ENCODE measurements at places on chromosomes 7 and 10.

GRCh38 chr7:142188846-142189245 is 69.0 kb downstream of the PRSS58 start:
- DNase-seq, result peak; percentile 45

DNA sequence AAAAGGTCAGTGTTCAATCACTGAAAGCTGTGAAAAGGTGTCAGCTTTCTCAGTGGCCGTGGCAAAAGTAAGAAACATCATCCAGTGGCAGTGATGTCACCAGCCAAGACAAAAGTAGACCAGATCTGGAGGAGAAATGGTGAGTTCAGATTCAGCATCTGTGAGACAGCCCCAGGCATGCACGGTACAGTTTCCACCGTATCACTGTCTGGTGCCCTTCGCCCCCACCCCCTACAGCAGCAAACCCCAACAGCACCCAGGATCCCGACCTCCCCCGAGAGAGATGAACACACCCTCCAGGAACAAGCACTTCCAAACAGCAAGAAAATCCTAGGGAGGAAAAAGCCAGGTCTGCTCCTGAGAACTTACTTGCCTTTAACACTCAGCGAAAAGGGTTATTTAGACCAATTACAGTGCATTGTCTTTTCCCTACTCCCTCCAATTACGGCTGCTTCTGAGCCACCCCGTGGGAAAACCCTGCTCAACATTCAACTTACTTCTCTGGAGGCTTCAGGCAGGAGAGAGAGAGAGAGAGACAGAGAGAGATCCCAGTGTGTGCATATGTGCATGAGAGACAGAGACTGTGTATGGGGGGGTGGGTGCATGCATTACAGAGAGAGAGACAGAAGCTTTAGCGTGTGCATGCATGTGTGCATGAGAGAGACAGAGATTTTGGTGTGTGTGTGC is 189.6 kb downstream of the GRID1 start:
- DNase-seq, result no peak

DNA sequence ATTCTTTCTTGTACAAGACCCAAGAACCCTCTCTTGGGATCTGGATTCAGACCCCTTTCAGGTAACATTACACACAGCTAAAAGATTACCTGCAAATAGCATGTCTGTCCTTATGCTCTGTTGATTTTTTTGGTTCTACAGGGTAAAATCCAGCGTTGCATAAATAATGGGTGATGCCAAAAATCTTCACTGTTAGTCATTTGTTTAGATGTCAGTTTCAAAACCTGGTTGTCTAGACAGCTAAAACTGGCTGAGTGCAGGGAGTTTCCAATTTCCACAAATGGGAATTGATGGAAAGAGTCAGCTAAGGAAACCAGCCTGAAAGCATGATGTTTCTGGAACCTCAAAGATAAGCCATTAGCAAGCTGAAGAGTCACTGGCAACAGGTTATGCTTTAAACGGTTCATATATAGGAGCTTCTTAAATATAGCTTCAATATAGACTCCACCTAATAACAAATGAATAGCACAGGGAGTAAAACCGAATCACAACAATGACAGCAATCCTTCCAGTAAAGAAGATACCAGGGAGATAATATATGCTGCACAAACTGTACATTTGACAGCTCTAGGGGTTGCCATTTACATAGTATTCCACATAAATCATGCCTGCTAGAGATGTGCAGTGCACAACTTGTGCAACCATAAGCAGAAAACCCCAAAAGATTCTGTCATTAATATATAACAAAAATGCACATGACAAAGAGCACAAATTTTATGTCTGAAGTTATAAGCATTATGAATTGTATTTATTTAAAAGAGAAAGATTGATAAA is 20.4 kb downstream of the CCDC71L start:
- DNase-seq, result no peak

DNA sequence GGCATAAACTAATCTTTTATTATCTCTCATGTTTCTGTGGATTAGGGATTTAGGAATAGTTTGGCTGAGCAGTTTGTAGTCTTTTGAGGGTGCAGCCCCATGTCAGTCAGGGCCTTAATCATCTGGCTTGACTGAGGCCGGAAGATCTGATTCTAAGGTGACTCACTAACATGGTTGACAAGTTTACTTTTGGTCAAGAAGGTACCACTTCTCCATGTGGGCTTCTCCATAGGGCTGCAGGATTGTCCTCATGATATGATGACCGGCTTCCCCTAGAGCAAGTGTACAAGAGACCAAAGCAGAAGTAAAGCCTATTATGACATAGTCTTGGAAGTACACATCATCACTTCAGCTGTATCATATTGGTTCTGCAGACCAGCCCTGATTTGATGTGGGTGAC is 45.9 kb upstream of the OIT3 start:
- no peak for DNase-seq

DNA sequence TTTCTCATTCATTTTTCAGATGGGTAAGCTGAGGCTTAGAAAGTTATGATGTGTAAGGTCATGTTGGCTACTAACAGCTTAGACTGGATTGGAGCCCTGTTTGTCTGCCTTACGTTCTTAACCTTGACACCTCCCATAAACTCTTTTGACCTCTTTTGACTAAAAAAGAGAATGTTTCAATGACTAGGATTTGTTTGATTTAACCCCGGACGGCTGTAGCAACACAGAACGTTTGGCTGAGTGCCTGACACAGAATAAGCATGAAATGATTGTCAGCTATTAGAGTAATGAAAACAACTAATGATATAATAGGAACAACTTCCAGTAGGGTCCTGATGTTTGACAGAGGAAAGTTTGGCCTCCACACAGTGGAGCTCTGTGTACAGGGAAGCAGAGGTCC is 83.3 kb upstream of the PDZD8 start:
- no peak for DNase-seq

GRCh38 chr10:62689712-62690111 is 114.8 kb upstream of the ADO start:
- DNase-seq, result no peak

GRCh38 chr10:5284311-5285057 is 80.3 kb upstream of the UCN3 start:
- no peak for DNase-seq

DNA sequence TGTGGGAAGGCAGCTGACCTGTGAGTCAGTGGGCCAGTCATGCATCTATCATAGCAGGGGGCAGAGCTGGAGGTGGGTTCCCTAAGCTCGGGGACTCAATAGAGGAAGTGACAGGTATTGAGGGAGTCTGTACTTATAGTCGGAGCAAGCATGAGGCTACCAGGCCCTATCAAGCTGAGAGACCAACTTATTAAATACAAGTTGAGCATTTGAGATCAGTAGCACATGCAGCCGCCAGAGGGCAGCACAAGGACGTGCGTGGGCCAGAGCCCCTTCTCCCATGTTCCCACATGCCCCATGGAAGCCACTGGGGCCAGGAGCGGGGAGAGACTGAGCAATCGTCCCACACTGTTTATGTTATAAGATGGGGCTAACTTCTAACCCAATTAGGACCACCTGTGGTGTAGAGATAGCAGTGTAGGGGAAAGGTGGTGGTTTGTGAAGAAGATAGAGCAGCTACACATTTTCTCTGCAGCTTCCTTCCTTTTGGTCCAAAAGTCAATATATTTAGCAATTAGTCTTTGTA is 13.0 kb upstream of the STK31 start:
- peak; percentile 80 for DNase-seq

DNA sequence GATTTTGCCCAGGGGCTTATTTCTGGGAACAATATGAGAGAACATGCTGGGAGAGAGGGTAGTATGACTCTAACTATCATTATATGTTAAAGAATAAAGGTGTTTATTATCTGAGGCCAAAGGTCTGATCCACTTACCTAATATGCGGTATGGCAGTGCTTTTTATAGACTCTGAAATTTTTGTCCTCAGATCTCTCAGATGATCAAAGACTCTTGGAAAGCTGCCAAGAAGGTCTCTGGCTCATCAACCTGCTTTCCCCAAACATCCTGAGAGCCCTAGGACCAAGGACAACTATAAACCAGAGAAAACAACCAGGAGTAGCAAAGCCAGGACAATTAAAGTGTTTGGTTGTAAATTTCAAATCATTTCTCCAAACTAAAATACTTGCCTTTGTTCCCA is 255.7 kb upstream of the LRRN3 start:
- DNase-seq, result no peak

DNA sequence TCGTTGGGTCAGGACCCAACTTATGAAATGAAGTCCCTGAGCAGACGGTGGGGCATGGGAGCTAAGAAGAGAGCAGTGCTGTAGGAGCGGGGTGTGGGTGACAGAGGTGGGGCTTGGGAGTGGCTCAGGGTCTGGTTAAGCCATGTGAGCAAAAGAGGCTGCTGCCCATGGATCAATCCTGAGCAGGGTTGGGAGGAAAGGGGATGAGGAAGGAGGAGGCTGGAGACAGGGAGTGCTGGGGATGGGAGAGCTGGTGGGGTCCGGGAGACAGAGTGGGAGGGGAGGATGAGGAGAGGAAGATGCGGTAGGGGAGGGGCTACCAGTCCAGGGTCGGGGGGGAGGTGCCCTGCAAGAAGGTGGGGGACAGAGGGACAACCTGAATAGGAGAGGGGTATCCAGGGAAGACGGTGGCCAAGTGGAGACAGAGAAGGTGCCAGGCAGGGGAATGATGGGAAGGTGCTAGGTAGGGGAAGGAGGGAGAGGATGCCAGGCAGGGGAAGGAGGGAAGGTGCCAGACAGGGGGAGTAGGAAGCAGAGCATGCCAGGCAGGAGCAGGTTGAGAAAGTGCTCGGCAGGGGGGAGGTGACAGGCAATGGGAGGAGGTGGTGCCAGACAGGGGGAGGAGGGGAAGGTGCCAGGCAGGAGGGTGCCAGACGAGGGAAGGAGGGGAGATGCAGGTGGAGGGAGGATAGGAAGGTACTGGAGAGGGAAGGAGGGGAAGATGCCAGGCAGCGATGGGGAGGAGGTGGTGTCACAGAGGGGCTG is 27.5 kb upstream of the SMARCD3 start:
- peak; percentile 14 for DNase-seq

GRCh38 chr7:108442039-108442568 is 14.1 kb downstream of the NRCAM start:
- DNase-seq, result no peak

GRCh38 chr7:121057878-121058277 is 69.4 kb downstream of the CPED1 start:
- no peak for DNase-seq

GRCh38 chr7:29494350-29494749 is 69.3 kb upstream of the PRR15 start:
- no peak for DNase-seq

DNA sequence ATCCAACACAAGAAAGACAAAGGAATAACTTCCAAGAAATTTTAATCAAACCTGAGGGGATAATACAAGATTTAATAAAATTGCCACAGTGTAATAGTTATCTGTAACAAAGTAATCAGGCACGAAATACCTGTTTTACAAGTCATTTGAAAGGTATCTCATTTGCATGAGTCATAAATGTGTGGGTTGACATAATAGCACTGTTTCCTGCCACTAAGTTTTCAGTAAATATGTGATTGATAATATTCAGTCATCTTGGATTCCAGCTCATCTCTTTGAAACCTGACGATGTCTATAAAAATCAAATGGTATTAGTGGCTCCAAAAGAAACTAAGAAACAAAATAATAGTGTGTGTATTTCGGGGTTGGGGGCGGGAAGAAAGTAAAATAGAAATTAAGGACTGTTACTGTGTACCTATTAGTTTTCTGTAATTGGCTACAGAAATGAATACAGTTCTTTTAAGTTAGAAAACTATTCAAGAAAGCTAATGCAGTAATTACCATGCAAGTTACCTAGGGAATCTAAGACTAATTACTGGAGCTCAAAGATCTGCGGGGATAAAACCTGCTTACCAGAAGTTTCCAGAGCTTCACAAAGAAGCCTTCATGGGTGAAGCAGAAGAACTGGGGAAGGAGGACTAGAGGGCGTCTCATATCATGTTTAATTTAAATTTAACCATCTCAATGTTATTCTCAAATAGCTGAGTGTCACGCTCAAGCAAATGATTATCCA is 100.7 kb downstream of the ST8SIA6 start:
- DNase-seq, result peak; percentile 14

DNA sequence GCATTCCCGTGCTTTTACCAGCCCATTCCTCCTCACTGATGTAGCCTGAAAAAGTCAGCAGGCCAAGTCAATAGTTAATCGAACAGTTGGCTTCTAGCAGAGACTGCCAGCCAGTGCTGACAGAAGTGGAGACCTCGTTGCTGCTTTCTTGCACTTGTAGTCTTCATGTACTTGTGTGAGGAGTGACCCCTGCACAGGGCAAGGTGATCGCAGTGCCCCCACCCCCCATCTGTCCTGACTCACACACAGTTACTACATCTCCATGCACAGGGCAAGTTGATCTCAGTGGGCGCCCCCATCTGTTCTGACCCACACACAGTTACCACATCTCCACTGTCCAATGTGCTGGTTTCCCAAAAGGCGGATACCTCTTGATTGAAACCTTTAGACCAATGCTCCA is 34.2 kb downstream of the C10orf71 start:
- no peak for DNase-seq

GRCh38 chr10:49593998-49594397 is 16.1 kb upstream of the SLC18A3 start:
- no peak for DNase-seq

- no peak for DNase-seq
Measured at GRCh38 chr10:86708068-86708782, 39.9 kb downstream of the LDB3 start.

GRCh38 chr7:151440799-151441445 is 981 bp upstream of the CRYGN start:
- DNase-seq, result no peak

- DNase-seq, result no peak
Measured at GRCh38 chr10:34219753-34220548, 595.1 kb downstream of the PARD3 start.

GRCh38 chr7:114087653-114088469 is 169.1 kb upstream of the PPP1R3A start:
- no peak for DNase-seq

GRCh38 chr7:135831455-135832195 is 83.0 kb upstream of the FAM180A start:
- DNase-seq, result no peak

DNA sequence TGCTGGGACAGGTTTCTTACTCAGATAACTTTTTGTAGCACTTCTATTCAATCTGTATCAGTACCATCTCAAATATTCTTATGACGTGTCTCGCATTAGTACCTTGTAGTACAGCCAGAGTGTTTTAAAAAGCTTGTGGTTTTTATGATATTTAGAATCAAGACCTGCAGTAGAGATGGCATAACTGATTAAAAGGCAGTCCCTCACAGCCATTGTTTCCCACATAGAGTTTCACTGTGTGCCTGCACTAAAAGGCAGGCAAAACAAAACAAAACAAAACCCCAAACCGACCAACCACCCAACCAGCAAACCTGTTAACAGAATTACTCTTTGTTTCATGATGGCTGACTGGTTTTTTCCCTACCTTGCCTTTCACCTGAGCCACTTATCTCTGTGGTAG is 221.3 kb upstream of the DGKB start:
- DNase-seq, result no peak
